ENCODE measurements at places on chromosomes 4 and X. TPM values are rescaled to one million over a fixed set of nuclear protein-coding genes. Genes with fewer than 3 reads are reported as not detected.

DNA sequence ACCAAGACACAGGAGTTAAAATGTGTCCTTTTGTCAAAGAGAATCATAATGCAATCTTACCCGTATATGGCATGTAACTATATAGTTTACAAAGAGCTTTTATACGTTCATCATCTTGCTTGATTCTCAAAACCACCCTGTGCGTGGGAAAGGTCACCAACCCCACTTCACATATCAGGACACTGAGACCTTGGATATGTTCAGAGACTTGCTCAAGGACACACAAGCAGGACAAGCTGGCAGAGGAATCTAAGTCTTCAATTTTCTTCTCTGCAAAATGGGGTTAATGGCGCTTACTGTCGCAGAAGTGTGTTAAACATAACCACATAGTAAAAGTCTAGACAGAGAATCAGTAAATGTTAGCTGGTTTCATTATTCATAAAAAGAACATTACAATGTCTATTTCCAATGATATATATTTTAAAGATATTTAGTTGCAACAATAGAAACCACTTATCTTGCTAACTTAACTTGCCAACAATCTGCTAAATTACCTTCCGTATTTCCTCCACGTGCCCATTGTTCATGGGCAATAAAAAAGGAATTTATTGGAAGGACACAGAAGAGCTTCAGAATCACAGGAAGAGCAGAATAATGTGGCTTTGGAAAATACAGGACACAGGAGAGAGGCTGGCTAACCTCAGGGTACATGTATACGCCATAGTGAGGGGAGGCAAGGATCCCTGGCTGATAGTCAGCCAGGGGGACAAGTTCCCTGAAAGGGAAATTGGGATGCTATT lies 64.6 kb upstream of the TAPT1 start:
- no peak for DNase-seq

DNA sequence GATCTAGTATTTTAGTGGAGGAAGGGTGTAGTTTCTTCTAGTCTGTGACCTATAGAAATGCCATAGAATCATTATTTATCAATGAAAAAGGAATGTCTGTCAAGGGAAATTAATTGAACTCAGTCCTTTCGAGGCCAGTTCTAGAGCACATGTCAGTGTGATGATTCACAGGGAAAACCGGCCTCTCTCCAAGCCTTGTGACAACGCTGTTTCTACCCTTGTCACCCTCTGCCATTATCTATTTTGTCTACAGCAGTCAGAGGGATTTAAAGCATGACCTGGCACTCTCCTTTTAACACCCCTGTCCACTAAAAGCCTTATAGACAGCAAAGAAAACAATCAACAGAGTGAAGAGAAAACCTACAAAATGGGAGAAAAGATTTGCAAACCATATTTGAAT lies 119.8 kb downstream of the DRD5 start:
- no peak for DNase-seq

ARX gene
- not detected for total RNA-seq

DNA sequence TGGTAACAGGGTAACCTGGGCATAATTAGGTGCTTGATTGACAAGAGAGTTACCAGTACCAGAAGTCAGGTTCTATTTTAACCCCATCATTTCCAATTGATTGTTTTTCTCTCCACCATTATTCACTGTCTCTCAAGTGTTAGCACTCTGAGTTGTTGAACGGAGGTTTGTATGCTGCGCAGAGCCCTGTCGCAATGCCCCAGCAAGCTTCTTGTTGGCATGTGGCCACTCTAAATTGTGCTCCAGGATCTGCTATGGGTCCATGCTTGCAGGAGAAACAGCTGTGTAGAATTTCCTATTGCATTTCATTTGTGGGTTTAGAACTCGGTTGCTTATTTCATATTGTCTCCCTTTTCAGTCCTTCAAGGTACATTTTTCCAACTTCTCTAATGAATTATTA lies 98.2 kb downstream of the KLHL8 start:
- no peak for DNase-seq

TBC1D1 gene
- 72.8 TPM for total RNA-seq
